ENCODE measurements at places on chromosomes 12 and 14.

DNA sequence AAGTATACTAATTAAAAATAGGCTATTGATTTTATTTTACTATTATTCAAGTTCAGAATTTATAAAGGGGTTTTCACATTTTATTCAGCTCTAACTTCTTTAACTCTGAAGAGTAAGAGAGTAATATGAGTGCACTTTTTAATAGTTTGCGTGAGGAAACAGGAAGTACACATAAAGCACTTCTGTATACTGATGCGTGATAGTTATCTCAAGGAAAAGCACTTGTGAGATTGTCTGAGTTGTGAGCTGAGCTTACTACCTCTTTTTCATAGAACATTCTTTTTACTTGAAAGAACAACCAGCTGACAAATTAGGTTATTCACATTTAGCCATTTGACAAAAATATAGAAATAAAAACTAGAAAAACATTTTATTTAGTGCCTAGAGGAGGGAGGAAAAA, 1.9 kb downstream of the RAD51AP1 start:
- DNase-seq: no peak

DNA sequence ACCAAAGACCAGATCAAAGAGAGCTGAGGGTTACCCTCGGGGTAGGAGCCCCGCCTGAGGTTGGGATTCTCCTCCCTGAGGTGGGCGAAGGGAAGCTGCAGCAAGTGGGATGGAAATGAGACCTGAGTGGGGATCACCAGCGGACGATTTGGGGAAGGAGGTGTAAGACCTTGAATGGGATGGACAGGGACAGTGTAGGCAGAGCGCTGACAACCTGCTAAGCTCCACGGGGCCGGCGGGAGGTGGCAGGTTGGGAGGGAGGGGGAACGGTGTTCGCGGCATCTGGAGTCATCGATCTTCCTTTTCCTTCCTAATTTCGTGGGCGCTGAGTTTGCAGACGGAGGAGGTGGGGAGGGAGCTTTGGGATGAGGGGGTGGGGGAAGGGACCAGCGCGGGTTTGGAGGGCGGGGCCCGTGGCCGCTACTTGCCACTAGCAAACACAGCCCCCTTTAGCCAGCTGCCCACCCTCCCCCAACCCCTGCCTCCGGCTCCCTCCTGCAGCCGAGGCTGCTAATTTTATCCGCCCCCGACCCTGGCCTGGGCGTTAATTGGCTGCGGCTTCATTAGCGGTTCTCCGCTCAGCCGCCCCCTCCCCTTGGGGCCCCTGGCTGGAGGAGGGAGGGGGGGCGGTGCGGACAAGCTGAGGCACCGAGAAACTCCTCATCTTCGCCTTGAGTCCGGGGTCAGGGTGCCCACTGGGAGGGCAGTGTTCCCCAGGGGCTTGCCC, 2.8 kb upstream of the SHMT2 start:
- no peak for DNase-seq

DNA sequence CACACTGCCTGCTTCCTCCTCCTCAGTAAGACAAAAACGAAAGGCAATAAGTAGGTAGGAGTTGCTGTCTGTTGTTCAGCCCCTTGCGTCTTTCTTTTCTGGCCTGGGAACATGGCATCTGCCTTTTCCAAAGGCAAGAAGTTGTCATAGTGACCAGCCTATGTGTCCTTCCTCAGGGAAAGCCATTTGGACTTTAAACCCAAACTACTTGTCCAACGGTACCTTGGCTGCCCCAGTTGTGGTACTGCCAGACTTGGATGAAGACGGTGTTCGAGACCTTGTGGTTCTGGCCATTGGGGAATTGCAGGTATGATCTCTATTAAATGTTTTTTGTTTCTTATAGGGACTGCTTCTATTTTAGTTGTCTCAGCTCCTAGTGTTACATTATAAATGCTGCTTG, 18.5 kb downstream of the FAM234B start:
- DNase-seq: no peak

GRCh38 chr12:84551373-84551772, 361.2 kb downstream of the SLC6A15 start:
- no peak for DNase-seq

GRCh38 chr14:96616161-96616721, 114.1 kb downstream of the PAPOLA start:
- no peak for DNase-seq

GRCh38 chr12:118035190-118036041, 18.9 kb downstream of the RFC5 start:
- DNase-seq: no peak

DNA sequence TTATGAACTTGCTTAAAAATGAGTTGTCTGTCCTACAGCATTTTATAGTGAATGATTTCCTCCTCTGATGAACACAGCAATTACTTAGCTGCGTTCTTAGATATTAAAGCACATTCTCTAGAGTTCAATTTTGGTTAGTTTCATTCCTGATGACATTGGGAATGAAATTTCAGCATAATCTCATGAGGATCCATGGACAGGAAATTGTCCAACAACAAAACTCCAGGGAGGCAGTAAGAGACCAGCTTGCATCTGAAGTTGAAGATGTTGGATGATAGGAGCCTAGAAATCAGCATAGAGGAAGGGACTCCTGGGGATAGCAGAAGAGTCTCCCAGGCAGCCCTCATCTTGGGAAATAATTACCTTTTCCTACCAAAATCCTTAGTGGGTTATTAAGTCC, 128.7 kb upstream of the RAP1B start:
- no peak for DNase-seq

DNA sequence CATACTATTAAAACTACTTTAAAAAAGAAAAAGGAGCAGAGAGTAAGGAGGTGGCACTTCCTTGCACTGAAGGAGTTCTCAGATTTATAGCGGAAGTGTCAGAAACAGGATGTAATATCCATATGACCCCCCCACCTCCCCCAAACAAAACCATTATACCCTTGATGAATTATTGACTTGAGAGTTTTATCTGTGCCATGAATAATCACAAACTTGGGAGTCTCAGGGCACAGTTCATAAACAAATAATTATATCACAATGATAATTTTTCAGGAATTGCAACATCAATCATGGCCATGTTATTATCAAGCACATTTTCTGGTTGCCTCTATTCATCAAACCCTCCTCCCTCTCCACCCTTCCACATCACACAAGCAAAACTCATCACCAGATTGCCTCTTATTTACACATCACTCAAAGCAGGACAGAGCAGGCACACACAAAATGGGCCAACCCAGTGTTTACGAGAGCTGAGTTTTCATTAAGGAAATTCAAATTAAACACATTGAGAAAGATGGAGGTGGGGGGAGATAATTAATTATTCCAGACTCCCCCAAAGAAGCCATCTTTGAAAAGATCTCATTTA, 141.4 kb downstream of the EGLN3 start:
- no peak for DNase-seq
